ENCODE measurements at places on chromosomes 1 and 21.

DNA sequence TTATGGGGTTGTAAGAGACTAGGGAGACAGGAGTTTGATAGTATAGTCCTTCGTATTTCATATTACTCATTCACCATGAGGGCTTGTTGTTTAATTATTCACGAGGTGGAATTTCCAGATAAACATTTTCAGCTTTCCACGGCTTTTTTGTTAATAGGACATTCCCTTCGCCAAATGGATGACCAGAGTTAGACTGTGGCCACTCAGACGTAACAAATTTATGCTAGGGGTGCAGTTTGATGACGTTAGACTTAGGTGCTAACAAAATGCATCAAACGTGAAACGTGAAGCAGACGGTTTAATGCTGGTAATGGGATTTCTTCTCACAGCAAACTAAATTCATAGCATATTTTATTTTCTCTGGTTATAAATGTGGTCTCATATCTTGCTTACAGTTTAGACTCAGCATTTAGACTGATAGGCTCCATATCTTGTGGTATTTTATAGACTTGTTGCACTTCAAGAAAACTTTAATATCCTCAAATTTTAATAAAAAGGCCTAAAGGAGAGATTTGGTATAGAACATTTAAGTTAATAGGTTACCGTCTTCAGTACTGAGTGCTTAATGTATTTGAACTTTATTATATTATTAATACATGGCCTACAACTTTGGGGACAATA, 2.3 kb downstream of the DHX9 start:
- DNase-seq, result peak; percentile 36

DNA sequence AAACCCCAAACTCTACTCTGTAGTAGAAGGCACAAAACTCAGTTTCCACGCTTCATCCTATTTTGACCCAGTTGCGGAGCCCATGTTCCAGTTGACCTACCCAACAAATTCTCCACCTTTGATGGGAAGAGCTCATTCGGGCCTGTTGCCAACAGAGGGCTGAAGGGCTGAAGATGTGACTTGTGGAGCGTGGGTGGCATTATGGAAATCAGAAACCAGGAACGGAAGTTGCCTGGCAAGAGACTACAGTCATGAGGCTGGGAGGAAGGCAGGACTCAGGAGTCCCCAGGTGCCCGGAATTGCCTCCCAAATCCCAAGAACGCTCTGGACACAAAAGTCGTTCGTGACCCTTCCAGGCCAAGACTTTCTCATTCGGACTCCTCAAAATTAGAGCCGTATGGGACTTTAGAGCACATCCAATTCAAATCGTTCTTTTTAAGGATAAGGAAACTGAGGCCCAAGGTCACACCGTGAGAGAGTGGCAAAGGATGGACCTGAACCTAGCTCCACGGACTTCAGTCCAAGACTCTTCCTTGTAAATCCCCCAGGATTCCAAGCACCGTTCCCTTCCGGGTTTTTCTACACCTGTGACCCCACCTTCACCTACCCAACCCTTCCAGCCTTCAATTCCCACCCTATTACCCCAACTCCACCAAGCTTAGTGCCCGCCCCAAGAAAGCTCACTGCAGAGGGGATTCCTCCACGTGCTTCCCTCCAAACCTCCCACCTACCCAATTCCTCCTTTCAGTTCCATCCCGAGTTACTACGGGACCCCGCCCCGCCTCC, 739 bp downstream of the SMG5 start:
- DNase-seq, result peak; percentile 88

- peak; percentile 36 for DNase-seq
Measured at GRCh38 chr1:1290238-1290731, 10.0 kb downstream of the SCNN1D start.

DNA sequence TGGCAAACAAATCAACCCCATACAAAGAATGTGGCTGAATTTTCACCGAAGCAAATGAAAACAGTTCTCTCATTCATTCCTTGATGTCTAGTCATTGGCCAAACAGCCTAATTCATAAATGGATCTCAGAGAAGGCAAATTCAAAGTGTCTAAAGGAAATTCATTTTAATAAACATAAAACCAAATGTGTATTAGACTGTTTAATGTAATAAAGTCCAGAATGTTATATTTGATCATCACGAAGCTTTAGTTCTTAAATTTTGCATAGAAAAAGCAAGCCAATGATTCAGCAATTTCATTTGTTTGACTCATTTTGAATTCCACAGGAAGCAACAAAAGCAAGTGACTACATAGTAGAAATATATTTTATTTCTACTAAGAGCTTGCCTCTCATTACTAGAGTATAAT, 379.2 kb upstream of the ADAMTS5 start:
- DNase-seq, result no peak

DNA sequence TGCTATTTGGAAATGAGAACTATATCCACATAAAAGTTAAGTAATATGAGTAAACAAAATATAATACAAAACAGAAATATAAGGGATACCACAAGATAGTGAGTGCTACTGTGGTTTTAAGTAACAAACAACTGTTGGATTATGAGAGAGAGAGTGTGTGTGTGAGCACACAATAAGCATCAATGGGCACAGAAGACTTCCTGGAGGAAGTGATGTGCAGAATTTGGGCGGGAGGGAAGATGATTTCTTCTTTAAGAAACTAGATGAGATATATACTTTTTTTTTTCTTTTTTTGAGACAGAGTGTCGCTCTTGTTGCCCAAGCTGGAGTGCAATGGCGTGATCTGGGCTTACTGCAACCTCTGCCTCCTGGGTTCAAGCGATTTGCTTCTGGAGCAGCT, 7.9 kb upstream of the IER5 start:
- DNase-seq, result no peak

- DNase-seq, result no peak
Measured at GRCh38 chr1:221497046-221497445, 244.8 kb downstream of the DUSP10 start.

DNA sequence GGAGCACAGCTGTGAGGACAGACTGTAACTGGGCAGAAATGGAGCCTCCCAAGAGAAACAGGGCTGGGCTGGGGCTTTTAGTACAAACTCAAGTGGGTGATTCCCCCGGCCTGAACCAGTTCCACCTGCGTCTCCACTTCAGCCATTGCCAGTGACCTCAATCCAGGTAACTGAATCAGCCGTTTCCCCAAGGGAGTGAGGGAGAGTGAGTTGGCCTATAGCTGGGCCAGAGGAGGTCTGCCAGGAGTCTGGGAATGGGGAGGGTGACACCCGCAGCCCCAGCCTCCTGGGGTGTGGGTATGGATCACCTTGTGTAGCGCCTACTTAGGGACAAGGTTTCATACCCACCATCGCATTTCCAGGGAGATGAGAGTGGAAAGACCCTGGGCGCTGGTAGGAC, 8.5 kb downstream of the SLC26A9 start:
- DNase-seq, result no peak

DNA sequence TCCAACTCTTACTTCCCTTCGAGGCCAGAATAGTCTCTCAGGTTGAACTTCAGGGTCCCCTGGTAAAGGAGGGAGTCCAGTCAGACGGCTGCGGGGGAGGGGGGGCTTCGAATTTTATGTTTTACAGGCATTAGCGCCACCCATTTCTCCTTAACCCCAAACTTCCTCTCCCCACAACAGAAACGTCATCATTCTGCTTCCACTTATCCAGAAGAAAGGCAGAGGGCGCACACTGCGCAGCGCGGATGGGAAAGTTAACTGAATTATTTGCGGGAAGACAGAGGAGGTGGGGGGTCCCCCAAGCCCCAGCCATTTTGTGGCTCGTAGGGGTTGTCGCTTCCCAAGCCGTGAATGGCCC, 529 bp upstream of the PRMT2 start:
- peak; percentile 87 for DNase-seq

- DNase-seq, result no peak
Measured at GRCh38 chr1:50827546-50827945, 132.5 kb downstream of the FAF1 start.

- no peak for DNase-seq
Measured at GRCh38 chr21:45910548-45911221, 70.9 kb upstream of the COL6A1 start.

GRCh38 chr1:55503663-55504305, 288.6 kb upstream of the USP24 start:
- peak; percentile 5 for DNase-seq

- no peak for DNase-seq
Measured at GRCh38 chr1:210340841-210341240, 12.1 kb downstream of the HHAT start.

GRCh38 chr1:54424398-54424797, 18.2 kb upstream of the SSBP3 start:
- no peak for DNase-seq

- peak; percentile 100 for DNase-seq
Measured at GRCh38 chr1:24108334-24109165, 3.4 kb downstream of the MYOM3 start.

GRCh38 chr1:64834734-64835133, 89.9 kb downstream of the RAVER2 start:
- DNase-seq, result no peak

GRCh38 chr21:31479222-31479621, 135.2 kb upstream of the TIAM1 start:
- DNase-seq, result no peak

DNA sequence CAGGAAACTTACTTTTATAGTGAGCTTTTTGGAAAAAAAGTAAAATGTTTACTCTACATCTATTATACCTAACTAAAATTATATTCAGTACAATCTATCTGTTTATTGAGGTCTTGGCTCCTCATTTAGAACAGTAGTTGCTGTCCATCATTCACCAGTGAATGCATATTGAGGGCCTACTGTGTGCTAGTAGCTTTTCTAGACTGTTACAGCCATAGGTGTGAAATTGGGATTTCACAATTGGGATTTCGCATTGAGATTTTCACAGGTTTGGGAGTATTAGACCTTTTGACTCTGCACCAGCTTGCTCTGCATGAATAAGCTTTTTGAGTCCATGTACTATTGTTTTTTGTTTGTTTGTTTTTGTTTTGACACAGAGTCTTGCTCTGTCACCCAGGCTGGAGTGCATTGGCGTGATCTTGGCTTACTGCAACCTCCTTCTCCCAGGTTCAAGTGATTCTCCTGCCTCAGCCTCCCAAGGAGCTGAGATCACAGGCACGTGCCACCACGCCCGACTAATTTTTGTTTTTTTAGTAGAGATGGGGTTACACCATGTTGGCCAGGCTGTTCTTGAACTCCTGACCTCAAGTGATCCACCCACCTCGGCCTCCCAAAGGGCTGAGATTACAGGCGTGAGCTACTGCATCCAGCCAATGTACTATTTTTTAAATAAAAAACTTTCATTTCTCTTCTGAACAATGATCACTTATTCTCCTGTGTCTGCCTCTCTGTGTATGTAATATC, 47.2 kb upstream of the ERRFI1 start:
- DNase-seq, result no peak

DNA sequence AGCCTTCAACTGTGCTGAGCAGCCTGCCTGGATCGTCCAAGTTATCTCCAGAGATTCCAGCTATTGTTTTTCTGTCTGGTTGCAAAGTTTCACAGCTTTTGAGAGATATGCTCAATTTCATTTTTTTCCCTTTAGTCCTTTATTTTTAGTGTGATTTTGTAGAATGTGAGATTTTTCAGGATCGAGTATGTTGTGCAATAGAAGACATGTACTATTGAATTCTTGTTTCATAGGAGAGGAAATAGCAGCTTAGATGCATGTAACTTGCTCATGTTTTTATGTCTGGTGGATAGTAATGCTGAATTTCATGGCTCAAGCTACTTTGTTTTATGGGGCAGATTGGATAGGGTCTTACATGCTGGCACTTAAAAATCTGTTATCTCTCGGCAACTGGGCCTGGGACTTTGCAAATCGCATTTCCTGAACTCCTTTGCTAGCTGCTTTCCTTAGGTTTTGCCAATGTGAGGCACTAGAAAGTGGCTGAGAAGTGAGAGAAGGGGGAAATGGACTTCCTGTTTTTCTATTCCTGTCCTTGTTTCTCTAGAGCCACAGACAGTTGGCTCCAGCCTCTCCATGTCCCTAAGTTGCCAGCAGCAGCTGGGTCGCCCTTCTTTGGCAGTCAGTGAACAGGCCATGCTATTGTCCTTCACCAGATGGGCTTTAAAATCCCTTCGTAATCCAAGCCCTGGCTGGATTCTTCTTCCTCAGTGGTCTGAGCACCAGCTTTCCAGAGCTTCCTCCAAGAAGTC, 101.4 kb upstream of the PDE4B start:
- DNase-seq, result no peak

- no peak for DNase-seq
Measured at GRCh38 chr1:40224040-40224439, 23.7 kb upstream of the TMCO2 start.

GRCh38 chr1:160101037-160101716, 2.8 kb upstream of the IGSF8 start:
- peak; percentile 74 for DNase-seq

- DNase-seq, result no peak
Measured at GRCh38 chr1:62285440-62285839, 33.8 kb downstream of the KANK4 start.

GRCh38 chr21:30206551-30207251, 9.2 kb downstream of the CLDN8 start:
- no peak for DNase-seq

DNA sequence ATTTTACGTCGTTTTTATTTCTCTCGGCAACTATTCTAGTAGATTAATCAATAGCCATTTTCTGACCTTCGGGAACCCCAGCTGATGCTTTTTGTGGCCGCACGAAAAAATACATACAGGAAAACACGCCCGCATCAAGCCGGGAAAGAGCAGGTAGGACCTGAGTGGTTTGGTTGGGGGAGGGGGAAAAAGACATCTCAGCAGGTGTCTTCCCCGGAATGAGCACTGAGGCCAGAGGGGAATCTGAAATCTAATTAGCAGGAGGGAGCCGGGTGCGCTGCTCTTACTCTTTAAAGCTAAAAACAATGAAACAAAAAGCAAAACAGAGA, 618 bp upstream of the FOXD3 start:
- DNase-seq, result no peak

- DNase-seq, result no peak
Measured at GRCh38 chr1:53163291-53163768, 20.9 kb upstream of the SLC1A7 start.

- no peak for DNase-seq
Measured at GRCh38 chr1:182355723-182356098, 35.9 kb downstream of the GLUL start.

DNA sequence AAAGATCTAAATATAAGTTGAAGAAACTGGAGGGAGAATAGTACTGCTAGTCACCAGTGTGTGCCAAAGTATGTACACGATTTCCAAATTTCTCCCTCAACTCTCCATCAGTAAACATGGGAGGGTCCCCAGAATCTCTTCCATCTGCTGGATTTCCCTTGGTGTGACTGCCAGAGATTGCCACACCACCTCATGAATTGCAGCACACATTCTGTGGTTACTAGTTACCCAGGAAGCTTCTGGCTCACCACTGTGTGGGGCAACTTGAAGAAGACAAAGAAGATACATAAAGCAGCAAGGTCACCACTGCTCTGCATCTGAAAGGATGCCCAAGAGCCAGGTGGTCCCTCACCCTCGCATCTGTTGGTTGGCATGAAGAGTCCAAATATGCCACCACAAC, 191.7 kb upstream of the ESRRG start:
- no peak for DNase-seq

DNA sequence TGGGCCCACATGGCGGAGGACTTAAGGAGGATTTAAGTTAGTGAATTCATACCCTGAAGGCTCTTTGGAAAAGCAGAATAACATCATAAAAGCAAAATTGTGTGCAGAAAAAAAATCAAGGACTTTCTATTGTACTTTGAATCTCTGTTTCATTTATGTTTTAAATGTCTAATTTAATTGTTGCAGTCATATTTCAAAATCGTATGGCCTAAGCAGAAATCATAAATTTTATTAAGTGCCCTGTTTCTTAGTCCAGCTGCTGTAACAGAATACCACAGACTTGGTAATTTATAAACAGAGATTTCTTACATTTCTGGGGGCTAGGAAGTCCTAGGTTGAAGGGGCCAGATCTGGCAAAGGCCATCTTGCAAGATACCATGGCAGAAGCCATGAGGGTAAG, 555.6 kb downstream of the LTN1 start:
- DNase-seq, result no peak
